ENCODE measurements at places on chromosomes 4 and X.
A peak's percentile ranks its signal among the peaks of the same experiment; 100 is the strongest.

- DNase-seq, result peak; percentile 6
Measured at GRCh38 chr4:25098964-25099891, 61.0 kb downstream of the SEPSECS start.

DNA sequence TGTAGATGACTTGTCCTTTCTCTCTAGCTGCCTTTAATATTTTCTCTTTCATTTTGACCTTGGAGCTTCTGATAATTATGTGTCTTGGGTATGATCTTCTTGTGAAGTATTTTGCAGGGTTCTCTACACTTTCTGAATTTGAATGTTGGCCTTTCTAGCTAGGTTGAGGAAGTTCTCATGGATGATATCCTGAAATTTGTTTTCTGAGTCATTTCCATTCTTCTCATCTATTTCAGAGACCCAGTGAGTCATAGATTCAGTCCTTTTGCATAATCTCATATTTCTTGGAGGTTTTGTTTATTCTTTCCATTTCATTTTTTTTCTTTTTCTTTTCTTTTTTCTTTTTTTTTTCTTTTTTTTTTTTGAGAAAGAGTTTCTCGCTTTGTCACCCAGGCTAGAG lies 585.7 kb upstream of the PABPC4L start:
- no peak for DNase-seq

DNA sequence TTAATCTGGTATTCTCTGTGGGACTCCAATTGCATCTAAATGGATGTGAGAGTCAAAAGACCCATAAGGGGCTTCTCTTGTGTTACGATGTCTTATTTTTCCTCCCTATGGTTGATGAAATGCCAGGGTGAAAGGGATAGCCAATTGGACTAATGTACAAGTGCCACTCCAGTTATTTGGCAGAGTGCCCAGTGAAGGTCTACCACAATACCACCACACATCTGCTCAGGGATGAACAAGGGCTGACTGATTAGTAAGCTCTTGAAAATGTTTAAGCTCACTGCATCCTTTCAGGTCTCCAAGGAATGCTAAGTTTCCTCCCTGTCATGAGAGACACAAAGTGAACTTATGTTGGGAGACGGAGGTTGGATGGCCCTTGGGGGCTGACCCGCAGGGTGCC lies 57.8 kb downstream of the HEPH start:
- DNase-seq, result no peak

- no peak for DNase-seq
Measured at GRCh38 chrX:119762718-119763117, 4.3 kb downstream of the SOWAHD start.

- peak; percentile 89 for DNase-seq
Measured at GRCh38 chr4:128349921-128350320, 62.3 kb upstream of the PGRMC2 start.

GRCh38 chr4:68494688-68495087 lies 47.4 kb downstream of the TMPRSS11E start:
- DNase-seq, result no peak

DNA sequence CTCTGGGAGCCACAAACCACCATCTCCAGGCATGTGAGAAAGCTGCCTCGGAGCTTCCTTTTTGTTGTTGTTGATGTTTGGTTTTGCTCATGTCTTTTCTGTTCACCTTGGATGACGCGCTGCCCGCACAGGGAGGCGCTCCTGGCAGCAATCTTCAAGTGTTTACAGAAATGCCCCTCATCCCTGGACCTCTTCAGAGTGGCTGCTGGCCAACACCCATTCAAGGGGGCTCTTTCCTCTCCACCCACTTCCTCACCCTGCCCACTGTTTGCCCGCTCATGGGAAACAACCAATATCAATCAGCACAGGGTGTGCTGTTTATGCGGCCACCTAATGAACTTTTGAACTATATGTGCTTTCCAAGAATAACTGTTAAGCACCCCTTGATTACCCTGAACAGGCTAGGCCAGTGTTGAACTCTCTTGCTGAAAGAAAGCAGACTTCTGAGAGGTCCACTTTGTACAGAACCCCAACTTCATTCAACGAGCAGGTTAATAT lies 355.1 kb upstream of the CLNK start:
- no peak for DNase-seq

DNA sequence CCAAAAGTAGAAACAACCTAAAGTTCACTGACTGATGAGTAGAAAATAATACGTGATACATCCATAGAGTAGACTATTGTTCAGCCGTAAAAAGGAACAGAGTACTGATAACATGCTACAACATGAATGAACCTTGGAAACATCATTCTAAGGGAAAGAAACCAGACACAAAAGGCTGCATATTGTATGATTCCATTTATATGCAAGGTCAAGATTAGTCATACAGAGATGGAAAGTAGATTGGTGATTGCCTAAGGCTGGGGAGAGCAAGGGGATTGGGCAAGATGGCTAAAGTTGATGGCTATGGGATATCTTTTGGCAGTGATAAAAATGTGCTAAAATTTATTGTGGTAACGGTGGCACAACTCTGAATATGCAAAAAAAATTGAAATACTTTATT lies 209.1 kb downstream of the RELL1 start:
- DNase-seq, result no peak

GRCh38 chr4:66629927-66630326 lies 915.4 kb downstream of the CENPC start:
- DNase-seq, result no peak

DNA sequence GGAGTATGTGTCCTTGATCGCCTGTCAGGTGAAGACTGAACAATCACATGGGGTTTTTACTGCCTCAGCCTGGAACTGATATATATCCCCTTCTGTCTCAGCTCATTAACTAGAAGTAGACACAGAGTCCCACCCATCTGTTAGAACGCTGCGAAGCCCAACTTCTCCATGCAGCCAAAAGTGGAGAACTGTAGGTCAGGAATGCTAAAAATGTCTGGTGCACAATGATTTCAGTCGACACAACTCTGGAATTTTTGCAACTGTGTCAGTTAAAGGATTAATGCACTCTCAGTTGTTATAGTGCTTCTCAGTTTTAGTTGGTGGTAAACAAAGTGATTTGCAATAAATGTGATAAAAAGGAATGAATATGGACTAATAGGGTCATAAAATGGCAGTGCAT lies 287.2 kb downstream of the INPP4B start:
- no peak for DNase-seq

GRCh38 chr4:47646372-47646771 lies 161.3 kb downstream of the ATP10D start:
- no peak for DNase-seq

DNA sequence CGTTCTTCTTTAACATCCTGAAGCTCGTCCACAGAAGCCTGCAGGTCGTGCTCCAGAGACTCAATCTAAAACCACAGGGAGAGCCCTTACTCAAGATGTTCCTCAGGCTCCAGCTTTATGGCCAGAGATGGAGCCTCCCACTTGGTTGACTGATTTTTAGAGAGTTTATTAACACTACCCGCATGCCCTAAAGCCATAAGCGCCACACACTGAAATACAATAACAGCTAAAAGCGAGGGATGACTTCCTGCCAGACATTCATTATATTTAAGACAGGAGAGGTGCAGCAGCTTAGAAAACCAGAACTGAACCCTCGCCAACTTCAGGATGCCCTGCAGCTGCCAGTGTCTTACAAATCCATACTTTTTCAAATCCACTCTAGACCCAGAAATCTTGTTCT lies 42.0 kb downstream of the SOD3 start:
- no peak for DNase-seq

DNA sequence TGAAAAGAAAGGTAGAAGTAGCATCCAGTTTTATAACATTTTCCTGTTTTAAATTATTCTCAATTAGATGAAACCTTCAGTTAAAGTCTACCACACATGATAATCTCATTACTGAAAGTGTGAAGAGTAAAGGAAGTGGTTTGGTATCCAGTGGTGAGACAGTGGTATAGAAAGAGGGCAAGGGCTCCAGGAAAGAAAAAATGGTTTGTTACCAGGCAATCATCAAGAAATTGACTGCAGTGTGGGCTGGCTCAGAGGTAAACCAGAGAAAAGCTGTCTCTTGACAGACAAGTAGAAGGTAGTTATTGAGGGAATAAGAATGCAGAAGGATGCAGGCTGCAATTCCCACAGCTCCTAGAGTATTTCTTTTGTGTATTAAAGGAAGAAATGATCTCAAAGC lies 406.2 kb downstream of the TLL1 start:
- DNase-seq, result no peak

- no peak for DNase-seq
Measured at GRCh38 chr4:102036016-102036415, 245.5 kb downstream of the BANK1 start.

DNA sequence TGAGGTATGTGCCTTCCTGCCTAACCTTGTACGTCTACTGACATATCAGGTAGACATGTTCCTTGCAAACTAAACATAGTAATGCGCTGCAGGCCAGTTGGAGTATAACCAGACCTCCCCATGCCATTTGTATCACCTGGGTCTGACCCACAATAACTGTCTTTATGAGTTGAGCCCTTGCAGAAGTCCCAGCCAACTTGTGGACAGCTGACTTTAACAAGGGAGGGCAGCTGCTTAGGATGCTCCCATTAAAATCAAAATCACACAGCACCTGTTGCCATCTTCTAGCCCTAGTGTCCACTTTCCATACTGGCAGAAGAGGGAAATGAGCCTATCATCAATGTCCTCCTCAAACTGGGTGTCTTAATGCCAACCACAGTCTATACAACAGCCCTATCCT lies 41.6 kb downstream of the KANTR start:
- DNase-seq, result no peak

DNA sequence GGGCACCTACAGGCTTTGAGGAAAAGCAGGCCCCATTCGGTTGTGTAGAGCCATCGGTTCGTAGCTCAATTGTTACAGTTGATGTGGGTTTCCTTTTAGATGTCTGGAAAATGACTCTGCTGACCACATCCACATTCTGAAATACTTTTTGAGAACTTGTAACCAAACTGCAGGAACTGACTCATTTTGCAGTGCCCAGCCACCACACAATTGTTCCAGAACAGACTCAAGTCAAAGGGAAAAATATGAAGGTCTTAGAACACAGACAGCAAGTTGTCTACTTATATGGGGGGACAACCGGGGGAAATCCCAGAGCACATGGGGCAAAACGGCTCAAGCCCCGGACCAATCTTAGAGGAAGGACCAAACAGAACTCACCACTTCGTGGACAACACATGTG lies 557.6 kb upstream of the DIPK2B start:
- peak; percentile 54 for DNase-seq

DNA sequence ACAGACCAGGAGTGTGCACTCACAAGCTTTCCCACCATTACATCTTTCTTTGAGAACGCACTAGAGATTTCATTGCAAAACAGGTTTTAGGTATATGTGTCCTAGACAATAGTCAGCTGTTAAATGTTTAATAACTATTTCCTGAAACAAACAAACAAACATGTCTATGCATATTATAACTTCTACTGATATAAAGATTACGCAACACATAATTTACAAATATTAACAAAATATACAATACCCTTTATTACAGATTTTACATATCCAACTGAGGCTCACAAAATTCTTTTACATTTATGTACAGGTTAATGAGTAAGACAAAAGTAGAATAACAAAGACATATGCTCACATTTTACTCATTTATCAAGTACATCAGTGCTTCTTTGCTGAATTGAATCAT lies 1554.0 kb upstream of the PCDH10 start:
- DNase-seq, result no peak

- DNase-seq, result no peak
Measured at GRCh38 chr4:152310257-152310656, 225.6 kb downstream of the FBXW7 start.

- DNase-seq, result no peak
Measured at GRCh38 chr4:123133397-123134050, 211.1 kb upstream of the NUDT6 start.

- DNase-seq, result no peak
Measured at GRCh38 chr4:182093431-182093831, 149.8 kb upstream of the TENM3 start.
